ENCODE measurements at places on chromosomes 13 and 19. TPM values are rescaled to one million over a fixed set of nuclear protein-coding genes. Genes with fewer than 3 reads are reported as not detected.

- no peak for DNase-seq
These were observed 19.0 kb downstream of the CHST8 start for GRCh38 chr19:33640773-33641172.

- no peak for DNase-seq
These were observed 414.1 kb upstream of the SLITRK1 start for GRCh38 chr13:84296401-84296800.

KISS1R gene
- total RNA-seq = not detected

GRCh38 chr13:26957182-26957581 is 196.6 kb upstream of the GPR12 start:
- no peak for DNase-seq

CEACAM7 gene
- not detected for total RNA-seq

DNA sequence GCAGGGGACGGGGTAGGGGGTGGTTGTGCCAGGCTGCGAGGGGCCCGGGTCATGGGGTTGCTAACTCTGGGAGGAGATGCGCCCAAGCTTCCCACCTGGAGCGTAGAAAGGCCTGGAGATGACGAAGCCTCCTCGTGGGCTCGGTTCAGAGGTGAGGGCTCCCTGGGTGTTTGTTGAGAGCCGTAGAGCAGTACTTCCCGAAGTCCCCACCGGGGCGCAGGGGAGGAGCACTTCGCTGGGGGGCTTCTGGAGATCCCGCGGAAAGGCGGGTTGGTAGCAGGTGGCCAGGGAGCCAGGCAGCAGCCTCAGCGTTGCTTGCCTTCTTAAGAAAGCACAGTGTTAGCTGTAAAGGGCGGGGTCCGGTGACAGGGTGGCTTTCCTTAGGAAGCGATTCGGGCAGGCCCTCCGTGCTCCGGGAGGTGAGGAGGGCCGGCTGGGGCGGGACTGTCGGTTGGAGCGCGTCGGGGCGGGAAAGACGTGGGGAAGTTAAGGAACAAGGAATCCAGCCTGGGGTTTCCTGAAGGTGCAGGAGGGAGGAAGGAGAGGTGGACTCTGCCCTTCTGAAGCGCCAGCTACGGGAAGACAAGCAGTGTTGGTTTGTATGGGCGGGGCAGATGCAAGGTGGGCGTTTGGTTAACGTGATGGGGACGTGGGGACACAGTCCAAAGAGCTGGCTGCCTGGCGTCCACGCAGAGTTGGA is 3.3 kb downstream of the VSTM2B start:
- no peak for DNase-seq

GRCh38 chr13:58953638-58954037 is 1210.1 kb downstream of the DIAPH3 start:
- DNase-seq = no peak

- no peak for DNase-seq
These were observed 42.5 kb downstream of the SPRYD7 start for GRCh38 chr13:49893591-49893990.

GRCh38 chr13:114279146-114279545 is 2.3 kb upstream of the UPF3A start:
- DNase-seq = no peak

KLHL1 gene
- not detected for total RNA-seq

TUBB4A gene
- 1.6 TPM for total RNA-seq

DNA sequence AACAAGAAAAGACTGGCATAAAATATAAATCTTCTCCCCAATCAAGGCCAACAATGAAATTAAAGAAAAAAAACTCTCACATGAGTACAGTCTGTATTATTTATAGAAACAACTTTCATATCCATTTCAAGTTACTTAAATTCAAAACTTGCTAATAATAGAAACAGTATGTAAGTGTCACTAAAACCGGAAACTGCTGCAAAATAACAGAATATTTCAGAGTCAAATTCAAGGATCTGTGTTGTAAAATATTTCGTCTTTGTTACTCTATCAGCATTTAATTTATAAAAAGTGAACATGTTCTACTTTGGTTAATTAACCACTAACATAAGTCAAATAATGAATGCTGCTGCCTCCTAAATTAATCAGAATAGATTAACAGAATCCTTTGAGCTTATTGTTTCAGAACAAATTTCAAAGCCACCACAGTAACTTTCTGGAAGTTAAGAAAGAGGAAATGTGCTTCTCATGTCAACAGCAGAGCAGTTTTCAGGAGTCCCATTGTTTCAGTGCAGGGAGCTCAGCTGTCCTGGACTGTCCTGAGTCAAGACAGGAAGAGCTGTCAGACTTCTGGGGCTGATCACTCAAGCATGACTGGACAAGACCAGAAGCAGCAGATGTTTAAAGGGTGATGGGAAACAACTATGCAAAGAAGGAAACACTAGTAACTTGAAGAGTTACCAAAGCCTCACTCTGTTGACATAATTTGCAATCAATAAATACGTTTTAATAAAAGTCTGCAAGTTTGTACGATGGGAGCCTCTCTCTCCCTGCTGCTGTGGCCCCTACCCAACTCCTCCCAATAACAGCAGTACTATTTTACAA is 76.9 kb downstream of the FOXO1 start:
- DNase-seq = peak; percentile 68

GRCh38 chr19:10137751-10138682 is 18.3 kb upstream of the EIF3G start:
- DNase-seq = no peak

DNA sequence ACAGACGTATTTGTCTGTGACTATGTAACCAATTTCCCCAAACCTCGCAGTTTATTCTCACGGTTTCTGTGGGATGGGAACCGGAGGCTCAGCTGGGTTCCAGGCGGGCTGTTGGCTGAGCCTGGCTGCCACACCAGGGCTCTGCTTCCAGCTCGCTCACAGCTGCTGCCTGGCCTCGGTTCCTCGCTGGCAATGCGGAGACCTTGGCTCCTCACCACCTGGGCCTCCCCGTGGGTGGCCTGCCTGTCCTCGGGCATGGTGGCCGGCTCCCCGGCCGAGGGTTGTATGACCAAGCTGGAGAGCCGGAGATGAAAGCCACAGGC is 218.9 kb upstream of the MAB21L1 start:
- no peak for DNase-seq

CEACAM21 gene
- total RNA-seq = 0.76 TPM

FAM216B gene
- 0.69 TPM for total RNA-seq

DNA sequence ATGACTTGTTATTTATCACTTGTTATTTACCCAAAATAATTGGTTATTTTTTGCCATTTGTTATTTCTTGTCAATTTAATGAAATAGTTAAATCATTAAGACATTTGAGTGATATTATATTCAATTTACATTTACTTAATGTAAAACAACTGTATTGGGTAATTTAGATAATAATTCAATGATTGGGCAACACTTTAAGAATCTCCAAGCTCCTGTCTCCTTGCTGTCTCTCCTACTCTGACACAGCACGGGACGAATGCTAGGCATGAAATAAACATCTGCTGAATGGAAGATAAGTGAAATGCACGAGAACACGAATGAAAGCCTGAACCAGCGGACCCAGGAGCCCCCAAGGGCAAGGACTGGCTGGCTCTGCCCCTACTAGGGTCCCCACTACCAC is 5.7 kb upstream of the PPP6R1 start:
- DNase-seq = no peak

DNA sequence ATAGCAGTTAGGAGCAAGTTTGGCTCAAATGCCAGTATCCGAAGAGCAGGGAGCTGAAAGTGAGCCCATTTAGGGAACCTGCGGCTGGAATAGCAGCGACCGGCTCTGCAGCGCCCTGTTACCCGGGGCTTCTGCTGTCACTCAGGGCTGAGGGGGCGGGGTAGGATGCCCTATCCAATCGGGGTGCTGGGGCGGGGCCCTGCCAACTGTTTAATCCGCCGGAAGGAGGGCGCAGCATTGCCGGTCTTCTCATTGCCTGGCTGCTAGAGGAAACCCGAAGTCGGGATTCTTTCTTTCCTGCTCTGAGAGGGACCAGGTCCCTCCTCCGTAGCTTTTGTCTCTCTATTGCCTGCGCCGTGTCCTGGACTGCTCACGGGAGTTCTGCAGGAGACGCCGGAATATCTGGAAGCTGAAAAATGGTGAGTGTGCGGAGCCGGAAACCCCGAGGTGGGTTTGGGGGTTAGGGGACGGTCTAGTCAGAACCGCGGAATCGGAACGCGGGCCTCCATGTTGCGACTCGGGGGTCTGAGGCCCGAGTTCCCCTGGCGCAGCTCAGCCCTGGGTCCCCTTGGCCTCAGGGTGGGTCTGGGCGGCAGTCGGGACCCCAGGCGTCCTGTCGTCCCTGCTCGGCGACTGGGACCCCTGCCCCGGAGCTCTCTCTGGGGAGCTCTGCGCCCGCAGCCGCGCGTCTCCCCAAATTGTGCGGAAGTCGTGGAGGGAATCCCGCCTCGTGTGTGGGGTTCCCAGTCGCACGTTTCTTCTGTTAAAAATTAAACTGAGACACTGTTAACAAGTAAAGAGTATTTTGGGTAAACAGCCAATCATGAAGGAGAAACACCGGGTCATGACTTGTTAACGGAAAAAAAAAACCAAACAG is 22.8 kb downstream of the ZNF763 start:
- DNase-seq = peak; percentile 97

- DNase-seq = no peak
These were observed 1.7 kb downstream of the MPV17L2 start for GRCh38 chr19:18194554-18195238.

DNA sequence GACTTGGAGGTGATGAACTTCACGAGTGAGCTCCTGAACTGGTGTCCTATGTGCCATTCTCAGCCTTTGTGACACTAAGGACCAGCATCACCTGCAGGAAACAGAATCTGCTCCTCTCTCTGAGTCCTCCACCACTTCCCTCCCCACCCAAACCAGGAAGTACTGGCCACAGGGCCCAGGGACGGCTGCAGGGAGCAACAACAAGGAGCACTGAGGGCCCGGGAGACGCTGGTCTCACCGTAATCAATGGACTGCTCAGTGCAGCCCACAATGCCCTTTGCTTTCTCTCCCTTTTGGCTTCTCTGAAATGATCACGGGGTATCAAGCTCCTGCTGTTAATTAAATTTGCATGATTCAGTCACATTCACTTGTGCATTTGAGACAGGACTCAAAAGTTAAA is 18.6 kb downstream of the PEPD start:
- DNase-seq = peak; percentile 13

- no peak for DNase-seq
These were observed 291.8 kb downstream of the TSHZ3 start for GRCh38 chr19:31057476-31057875.

ICAM5 gene
- not detected for total RNA-seq

GRCh38 chr19:2012941-2013682 is 2.4 kb downstream of the BTBD2 start:
- DNase-seq = no peak

GRCh38 chr19:7346488-7346971 is 2.2 kb upstream of the ARHGEF18 start:
- no peak for DNase-seq

DNA sequence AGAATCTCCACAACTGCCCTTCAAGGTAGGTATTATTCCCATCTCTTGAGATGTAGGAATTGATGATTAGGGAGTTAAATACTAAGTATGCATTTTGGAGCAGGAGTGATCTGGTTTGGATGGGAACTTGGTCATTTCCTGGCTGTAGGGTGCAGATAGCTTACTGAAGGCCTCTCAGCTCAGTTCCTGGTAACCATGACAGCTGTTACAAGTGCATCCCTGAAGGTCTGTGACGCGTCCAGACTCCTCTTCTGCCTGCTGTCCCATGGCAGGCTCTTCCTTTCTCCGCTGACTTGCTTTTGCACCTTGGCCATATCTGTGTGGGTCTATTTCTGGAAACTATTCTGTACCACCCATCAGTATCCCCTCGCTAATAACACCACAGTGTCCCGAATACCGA is 387.8 kb downstream of the ZNF536 start:
- no peak for DNase-seq

DNA sequence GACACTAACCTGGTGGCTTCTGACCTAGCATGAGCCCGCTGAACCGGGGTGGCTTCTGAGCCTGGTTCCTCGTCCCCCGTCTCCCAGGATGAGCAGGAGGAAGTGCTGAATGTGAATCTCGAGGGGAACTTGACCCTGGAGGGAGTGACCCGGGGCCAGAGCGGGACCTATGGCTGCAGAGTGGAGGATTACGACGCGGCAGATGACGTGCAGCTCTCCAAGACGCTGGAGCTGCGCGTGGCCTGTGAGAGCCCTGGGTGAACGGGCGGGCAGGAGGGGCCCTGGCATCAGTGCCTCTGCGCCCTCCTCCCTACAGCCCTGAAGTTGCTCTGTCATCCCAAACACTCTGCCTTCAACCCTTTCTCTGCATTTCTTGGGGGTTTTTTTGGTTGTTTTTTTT is 5.6 kb downstream of the BCAM start:
- DNase-seq = no peak

JAK3 gene
- 1.8 TPM for total RNA-seq

- no peak for DNase-seq
These were observed 169.1 kb upstream of the SOX1 start for GRCh38 chr13:111897846-111898215.
